Stimulated activated CD4-positive, alpha-beta T cell treated with anti-CD3 and anti-CD28 coated beads, Interleukin-4, amount 100 ng/mL, for 24 hours (primary cell): ENCODE measurements at places on chromosomes 11 and 22.

GRCh38 chr22:25126510-25126909 lies 73.1 kb upstream of the CRYBB3 start:
- DNase-seq = no peak

DNA sequence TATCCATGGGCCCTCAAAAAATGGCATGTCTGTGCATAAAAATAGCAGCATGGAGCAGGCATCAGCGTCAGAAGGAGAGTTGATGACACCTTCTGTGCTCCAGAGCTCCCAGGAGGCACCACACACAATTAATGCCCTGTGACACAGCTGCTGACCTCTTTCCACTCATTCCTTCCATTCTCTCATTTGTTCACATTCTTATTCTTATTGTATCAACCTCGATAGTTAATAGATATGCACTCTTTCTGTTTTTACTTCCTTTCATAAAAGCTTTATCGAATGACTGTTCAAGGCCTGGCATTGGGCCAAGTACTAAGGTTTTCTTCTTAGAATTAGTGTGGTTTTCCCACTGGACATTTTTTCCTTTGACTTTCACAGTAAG lies 266.0 kb upstream of the MTNR1B start:
- no peak for DNase-seq

- no peak for DNase-seq
Measured at GRCh38 chr11:10329935-10330334, 25.1 kb downstream of the ADM start.

- DNase-seq = no peak
Measured at GRCh38 chr11:7573558-7574296, 59.9 kb downstream of the PPFIBP2 start.

DNA sequence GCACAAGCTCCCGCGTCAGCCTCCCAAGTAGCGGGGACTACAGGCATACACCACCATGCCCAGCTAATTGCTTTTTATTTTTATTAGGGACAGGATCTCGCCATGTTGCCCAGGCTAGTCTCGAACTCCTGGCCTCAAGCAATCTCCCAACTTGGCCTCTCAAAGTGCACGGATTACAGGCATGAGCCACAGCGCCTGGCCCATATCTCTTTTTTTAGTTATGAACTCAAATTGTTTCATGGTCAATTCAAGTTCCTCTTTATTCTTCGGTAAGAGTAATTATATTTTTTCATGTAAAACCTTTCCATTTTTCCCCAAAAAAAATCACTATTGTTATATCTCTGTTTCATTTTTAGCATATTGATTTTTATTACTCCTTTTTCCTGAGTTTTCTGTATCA lies 25.5 kb downstream of the FCHSD2 start:
- no peak for DNase-seq

GRCh38 chr11:131483877-131484276 lies 113.5 kb downstream of the NTM start:
- DNase-seq = no peak

DNA sequence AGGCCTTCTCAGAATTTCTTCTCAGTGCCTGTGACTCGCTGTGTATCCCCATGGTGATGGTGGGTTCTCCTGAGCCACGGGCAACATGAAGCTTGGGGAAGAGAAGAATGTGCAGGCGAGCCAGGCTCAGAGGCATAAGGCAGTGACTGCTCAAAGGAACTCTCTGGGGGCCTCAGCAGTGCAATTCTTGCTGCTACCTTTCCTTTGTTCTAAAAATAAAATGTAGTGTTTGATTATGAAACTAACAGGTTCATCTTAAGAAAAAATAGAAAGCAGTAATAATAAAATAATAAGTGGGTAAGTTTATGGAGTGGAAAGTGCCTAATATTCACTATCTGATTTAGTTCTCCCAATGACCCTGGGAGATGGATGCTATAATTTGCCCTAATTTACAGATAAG lies 46.7 kb downstream of the MEI1 start:
- DNase-seq = no peak

DNA sequence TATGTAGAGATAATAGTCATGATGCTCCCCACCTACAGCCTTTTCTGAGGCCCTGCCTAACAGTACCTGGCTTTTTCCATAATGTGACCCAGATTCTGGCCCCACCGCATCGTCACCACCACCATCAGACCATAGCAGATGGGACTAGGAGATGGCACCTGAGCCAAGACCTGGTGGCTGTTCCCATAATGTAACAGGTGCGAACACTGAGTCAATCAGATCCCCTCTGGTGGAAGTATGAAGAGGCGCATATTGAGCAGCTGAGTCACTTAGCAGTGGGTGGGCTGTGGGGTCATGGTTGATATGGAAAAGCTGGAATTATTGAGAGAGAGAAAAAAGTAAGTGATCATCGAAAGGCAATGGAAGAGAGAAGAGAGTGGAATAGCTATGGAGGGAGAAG lies 578.0 kb upstream of the CADM1 start:
- no peak for DNase-seq

DNA sequence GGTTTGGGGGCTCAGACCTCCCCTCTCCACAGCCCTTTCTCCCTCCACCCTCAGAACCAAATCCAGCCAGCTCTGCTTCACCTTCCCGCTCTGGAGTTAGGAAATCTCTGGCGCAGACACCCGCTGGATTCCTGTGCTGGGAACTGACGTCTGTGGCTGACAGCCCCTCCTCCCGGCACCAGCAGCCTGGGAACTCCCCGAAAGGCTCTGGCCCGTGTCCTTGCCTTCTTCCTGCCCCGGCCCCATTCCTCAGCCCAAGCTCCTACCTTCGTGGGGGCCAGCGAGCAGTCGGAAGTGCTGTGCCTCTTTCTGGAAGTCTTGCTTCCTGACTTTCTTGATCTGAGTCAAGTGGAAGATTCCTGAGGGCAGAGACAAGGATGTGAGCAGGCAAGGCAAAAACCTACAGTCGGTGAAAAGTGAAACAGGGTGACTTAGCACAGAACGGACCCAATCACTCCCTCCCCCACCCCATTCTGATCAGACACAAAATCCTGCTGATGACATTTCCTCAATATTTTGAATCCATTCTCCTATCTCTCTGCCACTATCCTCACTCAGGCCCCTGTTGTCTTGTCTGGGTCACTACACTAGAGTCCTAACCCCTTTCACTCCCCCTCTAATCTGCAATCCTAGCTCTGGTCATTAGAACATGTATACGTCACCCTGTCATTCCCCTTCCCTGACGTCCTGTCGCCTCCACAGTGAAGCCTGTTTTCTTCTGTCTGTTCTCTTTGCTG lies 34.1 kb downstream of the CHRDL2 start:
- no peak for DNase-seq

- no peak for DNase-seq
Measured at GRCh38 chr22:45194686-45195085, 31.0 kb downstream of the NUP50 start.

GRCh38 chr22:43011079-43011478 lies 3.9 kb downstream of the PACSIN2 start:
- no peak for DNase-seq

- DNase-seq = no peak
Measured at GRCh38 chr11:92954003-92954402, 15.4 kb upstream of the MTNR1B start.

GRCh38 chr22:48755059-48755949 lies 1072.4 kb downstream of the BRD1 start:
- peak; percentile 1 for DNase-seq

DNA sequence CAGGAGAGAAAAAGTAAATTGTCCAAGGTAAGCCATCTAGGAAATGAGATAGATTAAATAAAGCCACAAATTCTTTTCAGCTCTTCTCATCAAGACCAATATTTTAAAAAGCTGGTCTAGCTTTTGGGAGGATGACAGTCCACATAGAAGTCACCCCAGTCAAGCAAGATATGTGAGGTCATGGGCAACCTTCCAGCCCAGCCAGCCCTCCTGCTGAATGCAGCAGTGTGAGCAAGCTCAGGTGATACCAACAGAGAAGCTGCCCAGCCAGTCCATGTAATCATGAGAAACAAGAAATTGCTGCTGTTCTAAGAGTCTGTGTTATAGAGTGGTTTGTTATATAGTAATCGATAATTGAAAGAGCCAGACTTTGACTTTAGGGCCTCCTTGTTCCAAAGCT lies 28.7 kb downstream of the KCNE3 start:
- no peak for DNase-seq

GRCh38 chr11:1193326-1194230 lies 29.3 kb upstream of the MUC5B start:
- no peak for DNase-seq

DNA sequence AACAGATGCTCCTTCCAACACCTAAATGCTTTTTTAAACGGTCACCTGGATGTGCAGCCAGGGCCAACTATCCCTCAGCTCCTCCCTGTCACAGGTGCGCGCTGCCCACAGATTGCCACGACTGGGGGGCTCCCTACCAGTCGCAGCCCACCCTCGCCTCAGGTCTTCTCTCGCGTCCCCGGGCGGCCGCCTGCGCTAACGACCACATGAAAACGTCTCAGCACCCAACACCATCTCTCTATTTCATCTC lies 469 bp downstream of the ZBED5 start:
- DNase-seq = no peak

- no peak for DNase-seq
Measured at GRCh38 chr11:2835296-2835695, 50.3 kb downstream of the CDKN1C start.

DNA sequence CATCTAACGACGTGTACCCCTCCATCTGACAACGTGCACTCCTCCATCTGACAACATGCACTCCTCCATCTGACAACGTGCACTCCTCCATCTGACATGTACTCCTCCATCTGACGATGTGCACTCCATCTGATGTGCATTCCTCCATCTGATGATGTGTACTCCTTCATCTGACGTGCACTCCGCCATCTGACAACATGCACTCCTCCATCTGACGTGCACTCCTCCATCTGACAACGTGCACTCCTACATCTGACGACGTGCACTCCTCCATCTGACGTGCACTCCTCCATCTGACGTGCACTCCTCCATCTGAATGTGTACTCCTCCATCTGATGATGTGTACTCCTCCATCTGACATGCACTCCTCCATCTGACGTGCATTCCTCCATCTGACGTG lies 8.0 kb upstream of the IL17REL start:
- DNase-seq = no peak

DNA sequence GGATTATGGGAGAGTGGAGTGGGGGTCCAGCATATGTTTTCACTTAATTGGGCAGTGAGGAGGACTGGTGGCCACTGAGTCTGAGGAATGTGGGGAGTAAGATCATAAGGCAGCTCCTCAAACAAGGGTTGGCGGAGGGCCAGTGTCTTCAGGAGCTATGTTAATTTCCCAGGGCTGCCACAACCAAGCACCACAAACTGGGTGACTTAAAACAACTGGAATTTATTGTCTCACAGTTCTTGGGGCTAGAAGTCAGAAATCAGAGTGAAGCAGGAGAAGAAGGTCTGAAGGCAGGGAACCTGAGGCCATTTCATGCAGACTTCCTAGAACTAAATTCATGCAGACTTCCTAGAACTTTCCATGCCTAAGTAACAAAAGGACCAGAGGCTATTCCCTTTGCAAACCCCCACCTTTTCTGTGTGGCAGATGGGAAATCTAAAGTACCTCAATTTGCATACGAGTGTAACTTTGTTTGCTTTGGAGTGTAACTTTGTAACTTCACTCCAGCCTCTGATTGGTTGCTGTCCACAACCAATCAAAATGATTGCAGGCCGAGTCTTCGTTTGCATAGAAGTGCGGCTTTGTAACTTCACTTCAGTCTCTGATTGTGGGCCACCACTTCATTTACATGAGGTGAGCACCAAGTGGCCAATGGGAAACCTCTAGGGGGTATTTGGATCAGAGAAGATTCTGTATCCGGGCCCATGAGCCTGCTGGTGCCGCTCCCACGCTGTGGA lies 50.5 kb upstream of the ZBED5 start:
- no peak for DNase-seq

DNA sequence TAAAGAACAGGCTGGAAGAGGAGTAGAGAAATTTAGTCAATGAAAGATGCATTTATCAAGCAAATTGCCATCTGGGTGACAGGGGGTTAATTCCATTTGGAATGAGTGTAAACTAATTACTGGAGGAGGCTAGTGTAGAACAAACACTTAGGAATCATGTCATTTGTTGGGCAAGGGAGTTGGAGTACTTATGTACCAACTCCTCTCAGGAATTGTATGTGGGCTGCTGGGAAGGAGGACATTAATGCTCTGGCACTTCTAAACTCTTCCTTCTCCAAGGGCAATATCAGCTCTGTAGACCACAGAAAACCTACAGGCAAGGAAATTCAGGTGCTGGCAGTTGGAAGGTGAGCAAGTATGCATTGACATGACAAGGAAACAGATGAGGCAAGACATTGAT lies 141.0 kb downstream of the MSANTD4 start:
- no peak for DNase-seq

DNA sequence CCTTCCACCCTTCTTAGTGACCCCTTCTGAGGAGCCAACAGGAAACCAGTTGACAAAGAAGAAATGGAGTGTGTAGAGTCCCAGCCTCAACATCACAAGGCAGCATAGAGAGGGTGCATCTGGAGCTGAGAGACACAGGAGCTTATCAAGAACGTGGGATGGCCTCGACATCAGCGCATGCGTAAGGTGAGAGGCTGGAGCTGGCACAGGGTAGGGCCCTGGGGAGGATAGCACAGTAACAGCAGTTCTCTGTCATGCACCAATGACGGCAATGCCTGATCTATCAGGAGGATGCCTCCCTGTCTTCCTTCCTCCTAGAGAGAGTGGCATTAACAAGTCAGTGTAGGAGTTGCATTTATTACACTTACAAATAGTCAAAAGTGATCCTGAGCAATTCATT lies 426.1 kb downstream of the NTM start:
- no peak for DNase-seq

DNA sequence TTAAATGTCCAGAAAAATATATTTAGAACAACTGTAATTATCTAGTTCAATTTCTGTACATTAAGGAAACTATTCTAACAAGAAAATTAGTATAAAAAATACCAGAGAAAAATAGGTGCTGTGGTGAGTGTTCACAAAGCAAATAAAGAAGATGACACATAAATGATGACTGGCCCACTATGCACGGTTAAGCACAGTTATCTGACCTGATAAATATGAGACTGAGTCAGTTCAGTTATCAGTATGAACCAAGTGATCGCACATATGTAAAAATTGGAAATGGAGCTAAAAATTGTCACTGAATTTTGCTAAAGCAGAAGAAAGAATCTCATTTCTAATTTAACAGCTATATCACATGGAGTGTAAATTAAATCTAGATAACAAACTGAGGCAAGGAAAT lies 18.8 kb upstream of the MAML2 start:
- DNase-seq = no peak

DNA sequence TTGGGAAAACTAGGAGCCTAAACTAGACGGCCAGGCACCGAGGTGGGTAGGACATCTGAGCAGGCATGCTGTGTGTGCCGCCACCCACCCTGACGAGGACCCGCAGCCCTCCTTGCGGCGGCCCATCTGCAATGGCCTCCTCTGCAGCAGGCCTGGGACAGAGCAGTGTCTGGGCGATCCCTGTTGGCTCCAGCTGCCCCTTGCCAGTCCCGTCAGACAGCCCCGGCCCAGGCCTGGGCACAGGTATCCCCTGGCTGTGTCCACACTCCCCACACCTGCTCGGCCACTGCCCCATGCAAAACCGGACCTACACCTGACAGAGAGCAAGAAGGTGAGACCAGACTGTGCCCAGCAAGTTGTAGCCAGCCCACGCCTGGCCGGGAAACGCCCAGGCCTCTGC lies 38.7 kb upstream of the GNB1L start:
- no peak for DNase-seq

GRCh38 chr11:19970944-19971343 lies 189.3 kb downstream of the DBX1 start:
- peak; percentile 9 for DNase-seq
